Posterior cingulate gyrus (tissue), 11 donors: ENCODE measurements at places on chromosomes 11 and 22.
A peak's percentile ranks its signal among the peaks of the same experiment; 100 is the strongest.

DNA sequence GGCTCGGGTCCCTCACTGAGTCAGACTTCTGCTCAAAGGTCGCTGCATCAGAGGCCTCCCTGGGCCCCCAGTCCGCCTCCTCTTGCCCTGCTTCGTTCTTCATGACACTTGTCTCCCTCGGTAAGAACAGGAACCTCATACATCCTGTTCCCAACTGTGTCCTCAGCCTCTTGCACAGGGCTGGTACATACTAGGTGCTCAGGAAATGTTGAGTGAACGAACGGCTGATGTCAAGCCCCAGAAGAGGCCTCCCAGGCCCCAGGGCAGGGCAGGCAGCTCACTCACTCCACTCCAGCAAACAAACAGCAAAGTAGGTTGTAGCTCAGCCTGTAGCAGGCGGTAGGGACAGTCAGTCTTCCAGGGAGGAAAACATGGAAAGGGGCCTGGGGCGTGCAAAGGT, 17.2 kb downstream of the SYNGR1 start:
- no peak for DNase-seq

GRCh38 chr11:125111001-125111342, 454 bp downstream of the TMEM218 start:
- DNase-seq: no peak

DNA sequence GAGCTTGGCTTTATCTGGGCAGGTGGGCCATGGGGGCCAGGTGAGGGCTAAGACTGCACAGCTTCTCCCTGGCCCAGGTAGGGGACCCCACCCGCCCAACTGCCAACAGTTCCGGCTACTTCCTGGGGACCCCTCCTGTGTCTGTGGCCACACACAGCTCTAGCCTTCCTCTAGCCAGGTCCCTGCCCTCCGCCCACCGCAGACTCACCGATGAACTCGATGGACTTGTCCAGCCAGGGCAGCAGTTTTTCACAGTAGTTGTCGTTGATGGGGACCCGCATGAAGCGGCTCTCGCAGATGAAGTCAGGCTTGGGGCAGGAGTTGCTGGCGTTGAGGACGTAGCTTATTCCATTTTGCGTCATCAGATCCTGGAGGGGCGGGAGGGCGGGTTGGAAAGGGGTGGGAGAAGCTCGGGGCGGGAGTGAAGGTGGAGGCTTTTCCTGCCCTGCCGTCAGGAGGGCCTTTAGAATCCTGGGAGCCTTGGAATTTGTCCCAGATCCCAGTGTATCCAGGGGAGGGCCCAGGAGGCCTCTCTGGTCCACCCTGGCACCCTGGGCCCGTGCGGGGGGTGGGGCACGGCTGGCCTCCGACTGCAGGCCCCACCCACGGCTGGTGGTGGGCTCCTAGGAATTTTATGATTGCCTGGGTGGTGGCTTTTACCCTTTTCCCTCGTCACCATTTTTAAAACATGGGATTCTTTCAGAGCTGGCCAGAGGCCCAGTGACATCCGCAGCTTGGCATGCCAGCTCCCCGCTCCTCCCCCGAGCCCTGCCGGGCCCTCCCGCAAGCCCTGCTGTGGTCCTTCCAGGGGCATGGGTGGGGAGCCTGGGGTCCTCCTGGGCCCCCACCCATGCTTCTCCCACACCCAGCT, 13.9 kb downstream of the DUSP8 start:
- peak; percentile 53 for DNase-seq

- DNase-seq: no peak
Observed at GRCh38 chr11:123111465-123111864, 49.5 kb upstream of the HSPA8 start.

GRCh38 chr11:45537614-45538013, 127.8 kb downstream of the CHST1 start:
- no peak for DNase-seq

- no peak for DNase-seq
Observed at GRCh38 chr11:13315517-13316432, 38.2 kb downstream of the BMAL1 start.

- no peak for DNase-seq
Observed at GRCh38 chr22:23112472-23113012, 29.2 kb downstream of the RSPH14 start.

DNA sequence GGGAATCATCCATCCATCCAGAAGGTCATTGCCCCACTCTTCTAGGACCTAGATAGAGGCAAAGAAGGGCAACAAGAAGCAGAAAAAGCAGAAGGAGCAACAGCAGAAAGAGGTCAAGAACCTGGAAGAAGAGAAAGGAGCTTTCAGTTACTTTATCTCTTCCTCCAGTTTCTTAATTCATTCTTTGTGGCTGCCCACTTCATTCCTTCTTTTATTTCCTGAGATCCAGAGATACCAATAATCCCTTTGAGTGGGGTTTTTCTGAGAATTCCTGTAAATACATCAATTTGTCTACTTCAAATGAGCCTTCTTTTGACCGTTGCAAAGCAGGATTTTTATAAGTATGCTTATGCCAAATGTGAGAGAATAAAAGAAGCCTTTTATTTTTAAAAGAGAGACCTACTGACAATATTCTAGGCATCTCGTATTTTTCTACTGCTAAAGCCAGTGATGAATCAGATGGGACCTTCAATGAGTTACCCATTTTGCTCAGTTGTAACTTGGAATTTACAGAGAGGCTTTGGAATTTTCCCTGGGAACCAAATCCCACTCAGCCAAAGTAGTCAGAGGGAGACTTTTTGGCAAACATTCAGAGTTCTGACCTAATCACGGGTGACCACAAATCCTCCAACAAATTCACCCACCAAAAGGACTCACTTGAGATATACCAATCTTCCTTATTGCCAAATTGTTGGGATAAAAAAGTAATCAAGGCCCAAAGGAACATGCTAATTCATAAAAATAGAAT, 54.9 kb downstream of the ZC3H12C start:
- no peak for DNase-seq

DNA sequence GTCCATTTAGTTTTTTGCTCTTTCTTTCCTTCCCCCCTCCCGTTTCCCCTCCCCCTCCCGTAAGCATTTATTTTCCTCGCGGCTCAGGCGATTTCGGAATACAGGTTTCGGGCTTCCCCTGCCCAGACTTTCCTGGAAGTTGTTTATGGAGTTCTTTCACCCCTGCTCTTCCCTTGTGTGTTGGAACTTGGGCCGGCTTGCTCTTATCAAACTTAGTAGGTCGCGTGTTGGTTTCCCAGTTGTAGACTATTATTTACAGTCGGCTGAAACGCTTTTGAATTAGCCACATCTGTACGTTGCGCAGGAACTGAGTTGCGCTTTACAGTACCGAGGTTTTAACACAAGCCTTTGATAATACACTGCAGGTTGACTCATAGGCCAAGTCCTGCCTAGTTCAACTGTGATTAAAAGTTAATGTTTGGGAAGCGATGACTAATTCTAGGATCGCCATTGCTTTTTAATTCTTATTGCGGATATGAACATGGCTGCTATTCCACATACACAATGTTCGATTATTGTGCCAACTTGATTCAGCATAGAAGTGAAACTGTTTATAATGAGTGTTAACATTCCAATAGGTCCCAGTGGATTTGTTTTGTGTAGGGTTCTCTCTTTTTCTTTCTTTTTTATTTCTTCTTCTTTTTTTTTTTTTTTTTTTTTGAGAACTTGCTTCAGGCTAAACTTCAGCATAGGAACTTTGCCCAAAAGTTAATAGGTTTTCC, 1.7 kb downstream of the YAP1 start:
- DNase-seq: no peak

GRCh38 chr22:23562186-23562585, 17.9 kb downstream of the IGLL1 start:
- no peak for DNase-seq

- DNase-seq: no peak
Observed at GRCh38 chr11:115201111-115201792, 303.0 kb downstream of the CADM1 start.

DNA sequence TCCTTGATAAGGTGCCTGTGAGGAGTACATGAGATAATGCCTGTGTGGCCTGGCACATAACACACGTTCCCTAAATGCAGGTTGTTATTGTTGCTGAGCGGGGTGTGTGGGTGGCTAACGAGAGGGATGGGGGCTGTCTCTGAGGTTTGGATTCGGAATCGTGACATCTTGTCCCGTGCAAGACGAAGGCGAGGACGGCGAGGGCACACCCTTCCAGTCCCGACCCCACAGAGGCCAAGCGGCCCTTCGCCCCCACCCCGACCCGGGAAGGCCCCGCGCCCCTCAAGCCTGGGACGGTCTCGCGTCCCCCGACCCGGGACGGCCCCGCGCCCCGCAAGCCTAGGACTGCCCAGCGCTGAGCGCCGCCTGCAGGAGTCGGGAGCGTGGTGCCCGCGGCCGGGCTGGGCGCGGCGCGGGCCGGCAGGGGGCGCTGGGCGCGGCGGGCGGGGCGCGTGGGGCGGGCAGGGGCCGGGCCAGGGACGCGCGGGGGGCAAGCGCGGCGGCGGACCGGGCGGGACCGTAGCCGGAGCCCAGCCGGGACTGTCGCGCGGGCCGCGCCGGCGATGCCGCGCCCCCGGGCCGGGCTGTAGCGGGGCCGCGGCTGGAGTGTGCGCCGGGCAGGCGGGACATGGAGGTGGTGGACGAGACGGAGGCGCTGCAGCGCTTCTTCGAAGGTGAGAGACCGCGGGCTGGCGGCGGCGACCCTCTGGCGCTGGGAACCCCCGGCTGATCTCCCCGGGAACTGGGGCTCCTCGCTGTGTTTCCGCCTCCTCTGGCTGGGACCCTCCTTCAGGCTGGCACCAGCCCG, at the start of gene MYRF:
Gene MYRF, plus strand, starts transcription at position 520 of the 808 bp plus-strand sequence. Its CDS starts 109 bp downstream, at position 629.
- peak; percentile 86 for DNase-seq

- DNase-seq: no peak
Observed at GRCh38 chr11:110472858-110473257, 43.1 kb downstream of the FDX1 start.

DNA sequence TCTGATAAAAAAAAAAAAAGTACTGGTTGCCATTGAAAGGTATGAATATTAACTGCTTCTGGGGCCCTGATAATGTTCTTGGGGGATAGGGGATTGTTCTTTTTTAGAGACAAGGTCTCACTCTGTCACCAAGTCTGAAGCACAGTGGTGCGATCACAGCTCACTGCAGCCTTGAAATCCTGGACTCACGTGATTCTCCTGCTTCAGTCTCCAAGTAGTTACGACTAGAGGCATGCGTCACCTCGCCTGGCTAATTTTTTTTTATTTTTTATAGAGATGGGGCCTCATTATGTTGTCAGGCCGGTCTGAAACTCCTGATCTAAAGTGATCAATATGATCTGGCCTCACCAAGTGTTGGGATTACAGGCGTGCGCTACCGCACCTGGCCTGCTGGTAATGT, 63.5 kb downstream of the FCHSD2 start:
- no peak for DNase-seq

DNA sequence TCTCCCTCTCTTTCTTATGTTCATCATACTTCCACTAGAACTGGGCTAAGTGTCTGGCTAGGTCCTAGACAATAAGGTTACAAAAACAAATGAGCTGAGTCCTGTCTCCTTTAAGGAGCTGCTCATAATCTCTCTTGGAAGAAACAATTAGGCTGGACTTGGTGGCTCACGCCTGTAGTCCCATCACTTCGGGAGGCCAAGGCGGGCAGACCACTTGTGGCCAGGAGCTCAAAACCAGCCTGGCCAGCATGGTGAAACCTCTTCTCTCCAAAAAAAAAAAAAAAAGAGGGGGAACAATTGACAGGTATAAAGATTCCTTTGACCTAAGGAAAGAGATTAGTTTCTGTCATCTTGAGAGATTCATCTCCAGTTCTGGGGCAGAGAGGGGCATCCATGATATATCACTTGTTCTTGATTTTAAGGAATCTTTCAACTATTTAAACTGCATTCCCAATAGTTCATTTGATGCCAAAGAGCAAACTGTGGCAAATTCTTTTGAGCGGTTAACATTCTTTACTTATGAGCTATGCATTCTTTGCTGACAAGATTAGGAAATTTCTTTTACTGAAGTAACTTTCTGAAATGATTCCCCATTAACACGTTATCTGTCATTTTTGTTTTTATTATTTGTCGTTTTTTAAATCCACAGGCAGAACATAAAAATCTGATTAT, 125.5 kb downstream of the C11orf87 start:
- DNase-seq: no peak

- peak; percentile 86 for DNase-seq
Observed at GRCh38 chr11:46912526-46913150, 5.7 kb downstream of the LRP4 start.

DNA sequence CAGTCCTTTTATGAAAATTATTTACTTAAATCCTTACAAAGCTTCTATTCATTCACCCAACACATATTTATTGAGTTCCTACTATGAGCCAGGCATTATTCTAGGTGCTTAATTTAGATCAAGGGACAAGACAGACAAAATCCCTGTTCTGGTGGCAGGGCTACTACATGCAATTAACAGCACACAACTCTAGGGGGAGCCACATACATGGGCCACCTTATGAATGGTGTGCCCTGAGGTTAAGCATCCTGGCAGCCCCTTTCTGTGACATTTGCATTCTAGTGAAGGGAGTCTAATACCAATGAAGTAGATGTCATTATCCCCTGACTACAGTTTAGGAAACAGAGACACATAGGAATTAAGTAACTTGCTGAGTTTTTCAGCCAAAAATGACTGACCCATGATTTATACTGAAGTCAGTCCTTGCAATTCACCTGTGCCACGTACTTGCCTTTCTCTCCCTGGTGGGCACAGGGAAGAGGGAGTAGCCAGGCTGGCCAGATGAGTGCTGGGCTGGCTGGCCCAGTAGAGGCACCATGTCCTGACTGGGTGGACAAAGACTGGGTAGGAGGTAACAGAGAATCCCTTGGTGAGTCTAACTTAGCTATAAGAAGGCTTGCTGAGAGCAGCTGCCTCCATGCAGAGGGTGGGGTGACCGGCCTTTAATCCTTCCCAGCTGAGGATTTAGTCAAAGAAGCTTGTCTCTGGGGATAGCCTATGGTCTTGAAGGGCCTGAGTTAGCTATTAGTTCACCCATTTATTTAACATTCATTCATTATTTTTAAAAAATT, 52.0 kb upstream of the ELF5 start:
- DNase-seq: no peak

DNA sequence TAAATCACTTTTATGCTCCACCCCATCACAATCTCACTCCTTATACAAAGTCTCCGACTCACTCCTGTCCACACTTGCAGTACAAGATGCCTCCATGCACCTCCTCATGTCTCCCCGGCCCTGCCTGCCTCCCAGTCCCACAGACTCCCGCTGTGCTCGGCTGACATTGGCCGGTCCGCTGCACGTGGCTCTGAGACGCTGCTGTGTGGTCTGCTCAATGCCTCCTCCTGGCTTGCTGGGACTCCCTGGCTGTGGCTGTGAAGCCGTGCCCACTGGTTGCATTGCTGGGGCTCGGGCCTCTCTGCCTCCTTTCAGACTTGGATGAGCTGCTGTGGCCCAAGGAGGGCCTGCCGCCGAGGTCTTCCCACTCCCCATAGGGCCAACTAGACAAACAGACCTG, 224.0 kb upstream of the B3GAT1 start:
- DNase-seq: no peak

- DNase-seq: no peak
Observed at GRCh38 chr11:75105462-75105925, 8.8 kb upstream of the OR2AT4 start.

GRCh38 chr11:114290503-114291235, 5.5 kb upstream of the NNMT start:
- no peak for DNase-seq
